Activated T-helper 2 cell treated with anti-CD3 and anti-CD28 coated beads, Interferon-gamma antibody, Interleukin-2, Interleukin-4, amounts not matched to agents 10 μg/mL and 5 μg/mL and 100 μg/mL, durations not matched to agents 14 hours and 24 hours and 36 hours (primary cell): ENCODE measurements at places on chromosomes 7 and 10. TPM values are rescaled to one million over a fixed set of nuclear protein-coding genes. Genes with fewer than 3 reads are reported as not detected.

GRCh38 chr7:23539494-23539907 is 7.7 kb upstream of the TRA2A start:
- H3K4me3 ChIP-seq = peak overlapping the region; percentile 50
- peak overlapping the region; percentile 82 for H3K27ac ChIP-seq
- no peak for DNase-seq
- no peaks in the 10 kb centered on the region for H3K36me3 ChIP-seq
- H3K4me1 ChIP-seq = peaks cover 16% of the 10 kb centered on the region

DNA sequence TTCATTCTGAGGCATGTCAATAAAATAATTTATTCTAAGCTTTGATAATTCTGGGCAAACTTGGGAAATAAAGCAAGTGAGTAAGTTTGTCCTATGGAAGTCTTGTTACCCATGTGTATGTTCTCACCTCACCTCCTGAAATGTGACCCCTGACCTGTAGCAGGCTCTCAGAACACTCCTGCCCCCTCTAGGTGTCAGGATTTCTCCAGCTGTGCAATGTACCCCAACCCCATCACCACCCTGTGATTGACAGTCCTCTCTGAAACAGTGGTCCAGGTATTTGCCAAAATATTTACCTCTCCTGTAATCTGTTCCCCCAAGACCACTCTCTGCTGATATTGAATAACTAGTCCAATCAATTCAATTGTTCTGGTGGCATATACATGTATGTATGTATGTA is 122.6 kb upstream of the PTER start:
- no peak overlapping the region for H3K4me3 ChIP-seq
- no peak for DNase-seq
- no peak overlapping the region for H3K27ac ChIP-seq
- H3K36me3 ChIP-seq = no peaks in the 10 kb centered on the region

- no peak for DNase-seq
- H3K27ac ChIP-seq = no peak overlapping the region
- no peaks in the 10 kb centered on the region for H3K4me1 ChIP-seq
- no peak overlapping the region for H3K4me3 ChIP-seq
These were observed 80.7 kb upstream of the PPP1R3C start for GRCh38 chr10:91713461-91714072.

DNA sequence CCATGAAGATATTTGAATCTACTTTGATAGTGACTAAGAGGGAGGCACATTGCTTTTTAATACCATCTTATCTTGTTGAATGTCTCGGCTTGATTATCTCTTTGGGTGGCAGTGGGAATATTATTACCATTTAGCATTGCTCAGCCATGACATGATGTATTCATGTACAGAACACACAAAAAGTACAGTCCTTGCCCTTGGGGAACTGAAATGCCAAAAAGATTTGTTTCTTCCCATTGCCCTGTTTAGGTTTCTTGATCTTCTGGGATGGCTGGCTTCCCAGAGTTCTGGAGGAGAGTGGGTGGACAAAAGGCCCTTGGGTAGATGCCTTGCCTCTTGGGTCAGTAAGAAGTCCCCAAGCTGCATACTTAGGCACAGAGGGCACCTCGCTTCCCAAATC is 23.8 kb downstream of the SUFU start:
- no peak overlapping the region for H3K27ac ChIP-seq
- H3K4me1 ChIP-seq = peaks cover 7% of the 10 kb centered on the region
- no peak for DNase-seq
- peaks cover 11% of the 10 kb centered on the region for H3K36me3 ChIP-seq

DNA sequence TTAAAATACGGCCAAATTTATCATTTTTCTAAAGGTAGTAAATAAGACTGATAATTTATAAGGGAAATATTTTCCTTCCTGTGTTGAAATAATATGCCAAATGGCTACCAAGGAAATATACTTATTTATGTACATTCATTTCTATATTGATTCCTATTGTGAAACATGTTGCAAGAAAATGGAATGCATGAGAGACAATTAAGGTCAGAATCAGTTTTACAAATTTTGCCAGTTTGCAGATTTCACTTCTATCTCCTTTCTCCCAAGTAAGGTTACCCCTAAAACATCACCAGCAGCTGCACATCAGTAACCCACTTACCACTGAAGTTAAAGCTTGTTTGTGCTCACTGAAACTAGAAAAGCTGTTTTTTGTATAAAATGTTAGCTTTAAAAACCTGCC is 19.2 kb upstream of the REEP3 start:
- peaks cover 6% of the 10 kb centered on the region for H3K36me3 ChIP-seq
- H3K27ac ChIP-seq = no peak overlapping the region
- H3K4me3 ChIP-seq = no peak overlapping the region
- peaks cover 3% of the 10 kb centered on the region for H3K4me1 ChIP-seq

DNA sequence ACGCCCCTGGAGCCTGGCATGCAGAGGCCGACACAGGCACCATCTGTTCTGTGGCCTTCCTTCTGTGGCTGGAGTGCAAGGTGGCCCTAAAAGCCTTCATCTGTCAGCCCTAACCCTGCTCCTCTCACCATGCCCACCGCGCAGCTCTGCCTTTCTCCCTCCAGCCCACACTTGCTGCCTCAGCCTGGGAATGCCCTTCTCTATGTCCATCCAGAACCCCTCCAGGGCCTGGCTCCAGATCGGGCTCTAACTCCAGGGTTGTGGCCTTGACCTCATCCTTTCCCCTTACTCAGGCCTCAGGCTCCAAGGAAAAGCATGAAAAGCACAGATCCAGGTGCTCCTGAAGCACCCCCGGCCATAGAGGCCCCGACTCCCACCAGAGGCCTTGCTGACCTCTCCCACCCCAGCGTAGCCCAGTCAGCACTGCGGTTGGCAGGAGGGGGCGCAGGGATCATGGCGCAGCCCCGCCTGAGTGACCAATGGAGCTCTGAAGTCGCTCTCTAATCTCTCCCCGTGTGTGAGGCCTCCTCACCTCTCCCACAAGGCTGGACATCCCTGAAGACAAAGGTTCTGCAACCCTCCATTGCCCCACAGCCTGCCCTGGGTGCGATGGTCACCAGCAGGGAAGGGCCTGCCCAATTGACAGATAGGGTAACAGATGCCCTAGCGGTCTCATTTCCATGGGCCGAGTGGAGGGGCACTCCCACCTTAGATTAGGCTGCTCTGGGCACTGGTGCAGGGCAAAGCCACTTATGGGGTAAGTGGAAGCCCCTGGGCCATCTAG is 9.2 kb downstream of the ZCCHC24 start:
- H3K4me3 ChIP-seq = no peak overlapping the region
- H3K27ac ChIP-seq = peak overlapping the region; percentile 17
- H3K4me1 ChIP-seq = peaks cover 16% of the 10 kb centered on the region
- H3K36me3 ChIP-seq = no peaks in the 10 kb centered on the region

- peak overlapping the region; percentile 45 for H3K4me3 ChIP-seq
- H3K36me3 ChIP-seq = peaks cover 59% of the 10 kb centered on the region
- H3K4me1 ChIP-seq = peaks cover 11% of the 10 kb centered on the region
- H3K27me3 ChIP-seq = no peaks in the 10 kb centered on the region
- DNase-seq = no peak
- H3K27ac ChIP-seq = peak overlapping the region; percentile 36
These were observed 2.9 kb downstream of the EIF3B start for GRCh38 chr7:2357571-2357970.

GRCh38 chr7:66771795-66772194 is 31.3 kb downstream of the RABGEF1 start:
- no peak overlapping the region for H3K4me3 ChIP-seq
- no peak overlapping the region for H3K27ac ChIP-seq
- DNase-seq = no peak
- peaks cover 23% of the 10 kb centered on the region for H3K4me1 ChIP-seq
- H3K36me3 ChIP-seq = peaks cover 52% of the 10 kb centered on the region

DNA sequence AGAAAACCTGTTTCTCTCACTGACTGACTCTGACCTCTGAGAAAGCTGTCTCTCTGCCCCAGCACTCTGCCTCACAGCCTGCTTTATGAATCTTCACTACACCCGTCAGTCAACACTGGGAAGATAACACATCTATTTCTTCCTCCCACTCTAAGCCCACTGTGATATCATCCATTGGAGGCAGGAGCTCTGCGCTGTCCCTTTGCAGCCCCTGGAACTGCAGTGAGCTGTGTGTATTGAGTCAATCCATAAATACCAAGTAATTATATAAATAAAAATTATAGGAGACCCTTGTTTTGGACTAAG is 17.2 kb upstream of the FXYD4 start:
- H3K4me3 ChIP-seq = no peak overlapping the region
- peak overlapping the region; percentile 33 for H3K27ac ChIP-seq
- no peaks in the 10 kb centered on the region for H3K36me3 ChIP-seq
- H3K27me3 ChIP-seq = peaks cover 6% of the 10 kb centered on the region

GRCh38 chr7:43692582-43693373 is 36.5 kb downstream of the COA1 start:
- peaks cover 12% of the 10 kb centered on the region for H3K36me3 ChIP-seq
- H3K4me3 ChIP-seq = no peak overlapping the region
- no peak overlapping the region for H3K27ac ChIP-seq
- peaks cover 11% of the 10 kb centered on the region for H3K4me1 ChIP-seq

- no peak overlapping the region for H3K27ac ChIP-seq
- H3K4me1 ChIP-seq = no peaks in the 10 kb centered on the region
- H3K36me3 ChIP-seq = no peaks in the 10 kb centered on the region
- no peaks in the 10 kb centered on the region for H3K27me3 ChIP-seq
- H3K4me3 ChIP-seq = no peak overlapping the region
These were observed 197.8 kb upstream of the TCF7L2 start for GRCh38 chr10:112752288-112752687.

DNA sequence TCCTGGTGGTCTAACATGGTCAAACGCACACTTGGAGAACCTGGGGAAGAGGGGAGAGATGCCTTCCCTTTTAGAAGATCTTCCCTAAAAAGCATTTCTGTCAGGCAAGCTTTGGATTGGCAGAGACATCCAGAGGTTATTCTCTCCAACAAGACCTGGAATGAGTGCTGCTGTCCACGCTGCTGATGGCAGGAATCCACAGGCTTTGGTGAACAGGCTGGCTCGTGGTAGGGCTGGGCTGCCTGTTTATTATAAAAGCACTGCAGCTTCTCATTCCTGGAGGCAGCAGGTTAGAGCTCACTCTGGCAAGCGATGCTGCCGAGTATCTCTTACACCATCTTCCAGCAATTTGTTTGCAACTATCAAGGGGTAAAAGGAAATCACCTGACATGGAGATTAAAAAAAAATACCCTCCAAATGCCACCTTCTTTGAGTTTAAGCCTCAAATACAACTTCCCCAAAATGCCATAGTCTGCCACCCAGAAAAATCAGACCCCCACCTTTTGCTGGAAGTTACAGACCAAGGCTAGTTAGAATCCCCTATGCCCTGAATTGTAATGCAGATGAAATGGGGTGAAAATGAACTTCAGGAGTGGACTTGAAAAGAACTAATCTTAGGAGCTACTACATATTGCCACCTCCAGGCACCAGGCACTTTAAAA is 152.1 kb upstream of the KMT2E start:
- no peaks in the 10 kb centered on the region for H3K36me3 ChIP-seq
- H3K27me3 ChIP-seq = peaks cover 15% of the 10 kb centered on the region
- no peak for DNase-seq
- no peak overlapping the region for H3K4me3 ChIP-seq
- H3K27ac ChIP-seq = no peak overlapping the region

GRCh38 chr7:101729241-101729883 is 88.1 kb upstream of the CUX1 start:
- peaks cover 1% of the 10 kb centered on the region for H3K4me1 ChIP-seq
- peaks cover 2% of the 10 kb centered on the region for H3K27me3 ChIP-seq
- no peak overlapping the region for H3K4me3 ChIP-seq
- no peaks in the 10 kb centered on the region for H3K36me3 ChIP-seq
- DNase-seq = no peak

DNA sequence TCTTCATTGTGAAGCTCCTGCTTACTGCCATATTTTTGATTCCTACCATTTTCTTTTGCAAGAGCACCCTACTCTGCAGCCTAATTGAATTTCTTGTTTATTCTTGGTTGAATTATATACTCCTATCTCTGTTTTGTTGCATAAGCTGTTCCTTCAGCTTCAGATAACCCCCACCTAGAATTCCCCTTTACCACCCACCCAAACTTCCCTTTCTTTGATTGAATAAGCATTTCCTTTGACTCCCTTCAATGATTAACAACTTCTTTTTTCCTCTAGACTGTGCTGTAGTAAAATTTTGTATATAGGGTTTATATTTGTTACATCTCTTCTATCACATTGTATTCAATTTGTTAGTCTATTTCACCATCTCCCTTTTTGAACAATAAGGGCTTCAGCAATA is 168.1 kb downstream of the GPR37 start:
- H3K27ac ChIP-seq = no peak overlapping the region
- DNase-seq = no peak
- no peak overlapping the region for H3K4me3 ChIP-seq
- H3K27me3 ChIP-seq = no peaks in the 10 kb centered on the region

DNA sequence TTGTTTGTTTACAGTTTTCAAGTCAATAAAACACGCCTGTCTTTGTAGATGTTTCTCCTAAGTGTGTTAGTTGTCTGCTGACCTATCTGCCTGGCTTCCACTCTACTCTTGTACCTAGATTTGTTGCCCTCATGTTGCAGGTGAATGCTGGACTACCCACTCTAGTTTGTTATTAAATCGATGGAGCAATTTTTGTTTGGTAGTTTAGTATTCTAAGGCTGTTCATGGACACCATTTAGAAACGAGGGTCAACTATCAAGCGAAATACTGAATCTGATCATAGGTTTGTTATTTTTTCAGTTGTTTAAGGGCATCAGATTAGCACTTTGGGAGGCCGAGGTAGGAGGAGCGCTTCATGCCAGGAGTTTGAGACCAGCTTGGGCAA is 29.1 kb upstream of the MKLN1 start:
- H3K4me1 ChIP-seq = no peaks in the 10 kb centered on the region
- H3K27me3 ChIP-seq = peaks cover 17% of the 10 kb centered on the region
- no peak overlapping the region for H3K4me3 ChIP-seq
- no peak for DNase-seq
- H3K36me3 ChIP-seq = no peaks in the 10 kb centered on the region
- H3K27ac ChIP-seq = no peak overlapping the region

DNA sequence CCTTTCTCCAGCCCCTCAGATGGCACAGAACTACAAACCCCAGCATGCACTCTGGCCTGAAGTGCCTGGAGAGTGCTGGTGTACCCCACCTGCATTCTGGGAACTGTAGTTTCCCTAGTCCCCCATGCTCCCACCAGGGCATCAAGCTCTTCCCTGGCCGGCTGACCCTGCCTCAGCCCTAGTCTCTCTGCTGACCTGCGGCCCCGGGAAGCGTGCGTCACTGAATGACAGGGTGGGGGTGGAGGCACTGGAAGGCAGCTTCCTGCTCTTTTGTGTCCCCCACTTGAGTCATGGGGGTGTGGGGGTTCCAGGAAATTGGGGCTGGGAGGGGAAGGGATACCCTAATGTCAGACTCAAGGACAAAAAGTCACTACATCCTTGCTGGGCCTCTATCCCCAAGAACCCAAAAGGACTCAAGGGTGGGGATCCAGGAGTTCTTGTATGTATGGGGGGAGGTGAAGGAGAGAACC is 2.1 kb downstream of the NOS3 start:
- H3K27ac ChIP-seq = no peak overlapping the region
- no peaks in the 10 kb centered on the region for H3K36me3 ChIP-seq
- peaks cover 16% of the 10 kb centered on the region for H3K4me1 ChIP-seq
- H3K4me3 ChIP-seq = no peak overlapping the region

GRCh38 chr7:106288263-106288662 is 3.5 kb upstream of the NAMPT start:
- H3K27ac ChIP-seq = peak overlapping the region; percentile 13
- H3K36me3 ChIP-seq = peaks cover 8% of the 10 kb centered on the region
- no peaks in the 10 kb centered on the region for H3K27me3 ChIP-seq
- DNase-seq = no peak
- H3K4me3 ChIP-seq = no peak overlapping the region

The MYH16 gene
- not detected in 2 replicates for total RNA-seq

The SPOCK2 gene
- 135 and 137 TPM in 2 replicates for total RNA-seq

The WNT2 gene
- not detected in 2 replicates for total RNA-seq

The ZNF487 gene
- total RNA-seq = 2.0 and 2.2 TPM in 2 replicates

The ERVW-1 gene
- not detected in 2 replicates for total RNA-seq
